ENCODE measurements at places on chromosomes 12 and 14.

DNA sequence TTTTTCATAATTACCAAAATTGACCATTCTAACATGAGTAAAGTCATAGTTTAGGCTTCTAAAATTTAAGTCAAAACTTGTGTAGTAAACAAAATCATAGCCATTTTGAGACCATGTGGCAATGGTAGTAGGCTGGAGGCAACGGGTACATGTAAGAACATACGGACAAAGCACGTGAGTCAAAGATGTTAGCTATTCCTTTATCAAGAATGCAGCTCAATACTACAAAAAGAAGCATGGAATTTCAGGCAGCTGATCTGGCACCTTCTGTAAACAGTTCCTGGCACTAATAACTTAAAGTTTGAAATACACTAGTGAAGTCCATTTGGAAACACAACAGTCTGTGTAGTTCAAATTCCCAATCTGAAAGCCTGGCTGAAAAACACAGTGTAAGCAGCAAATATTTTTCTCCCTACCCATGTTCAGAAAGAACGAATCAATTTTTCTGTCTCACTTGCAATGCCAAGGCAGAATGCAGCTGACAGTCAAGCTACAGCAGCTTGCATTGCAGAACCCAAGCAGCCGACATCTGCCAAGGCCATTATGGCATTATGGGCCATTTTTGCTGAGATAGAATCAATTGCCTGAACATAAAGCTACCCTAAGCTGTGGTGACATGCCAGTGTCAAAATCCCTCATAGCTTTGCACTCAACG lies 29.3 kb downstream of the MYF5 start:
- DNase-seq: no peak

- DNase-seq: peak; percentile 72
These were observed 48.8 kb downstream of the SYNE2 start for GRCh38 chr14:63901434-63902085.

- DNase-seq: no peak
These were observed 28.1 kb upstream of the GPATCH2L start for GRCh38 chr14:76123426-76124225.

GRCh38 chr12:54000116-54001114 lies at the start of gene HOXC9:
TSS of gene HOXC9 (plus strand) at chr12:54000161. CDS start at chr12:54000189, 28 bp downstream.
- no peak for DNase-seq

DNA sequence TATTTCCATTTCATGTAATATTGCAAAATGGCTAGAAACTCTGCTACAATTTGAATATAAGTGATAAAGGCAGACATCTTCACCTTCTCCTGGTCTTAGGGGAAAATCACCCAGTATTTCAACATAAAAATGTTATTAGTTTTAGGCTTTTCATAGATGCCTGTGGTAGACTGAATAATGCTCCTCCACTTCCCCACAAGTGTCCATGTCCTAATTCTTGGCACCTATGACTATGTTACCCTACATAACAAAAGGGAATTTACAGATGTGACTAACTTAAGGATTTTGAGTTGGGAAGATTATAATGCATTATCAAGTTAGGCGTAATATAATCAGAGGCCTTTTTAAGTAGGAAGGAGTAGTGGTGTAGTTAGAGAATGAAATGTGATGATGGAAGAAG lies 196.4 kb downstream of the TMTC3 start:
- DNase-seq: no peak

DNA sequence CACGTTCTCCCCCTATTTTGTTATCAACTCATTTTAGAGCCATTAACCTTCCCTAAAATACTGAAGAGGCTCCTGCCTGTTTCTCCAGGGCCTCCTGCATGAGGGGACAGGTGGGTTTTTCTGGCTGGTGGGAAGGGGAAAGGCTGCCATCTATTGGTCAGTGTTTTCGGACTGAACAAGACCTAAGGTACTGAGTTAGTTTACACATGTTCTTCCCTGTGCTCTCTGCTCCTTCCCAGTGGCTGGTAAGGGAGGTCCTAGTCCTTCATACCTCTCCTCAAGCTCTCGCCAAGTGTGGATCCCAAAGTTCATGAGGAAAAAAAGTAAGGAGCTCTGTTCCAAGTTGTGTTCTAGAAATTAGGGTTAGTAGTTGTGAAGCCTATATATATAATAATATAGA lies 357.5 kb downstream of the FSCB start:
- DNase-seq: no peak

- DNase-seq: no peak
These were observed 53.3 kb upstream of the CDKN3 start for GRCh38 chr14:54343272-54344121.

DNA sequence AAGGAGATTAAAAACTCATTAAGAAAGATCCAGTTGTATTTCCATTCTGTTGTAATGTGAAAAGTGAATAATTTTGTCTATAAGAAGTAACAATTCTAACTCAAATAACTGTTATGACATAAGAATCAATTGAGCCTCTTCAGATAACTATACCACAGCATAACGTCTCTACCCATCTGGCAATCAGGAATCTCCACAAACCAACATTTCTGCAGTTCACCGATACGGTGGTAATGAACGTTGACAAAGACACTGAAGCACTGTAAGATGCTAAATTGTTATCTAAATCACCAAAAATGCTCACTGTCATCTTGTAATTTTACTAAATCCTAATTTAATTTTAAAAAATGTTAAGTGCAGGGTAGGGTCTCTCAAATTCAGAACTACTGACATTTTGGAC lies 130.9 kb upstream of the USP15 start:
- DNase-seq: no peak

DNA sequence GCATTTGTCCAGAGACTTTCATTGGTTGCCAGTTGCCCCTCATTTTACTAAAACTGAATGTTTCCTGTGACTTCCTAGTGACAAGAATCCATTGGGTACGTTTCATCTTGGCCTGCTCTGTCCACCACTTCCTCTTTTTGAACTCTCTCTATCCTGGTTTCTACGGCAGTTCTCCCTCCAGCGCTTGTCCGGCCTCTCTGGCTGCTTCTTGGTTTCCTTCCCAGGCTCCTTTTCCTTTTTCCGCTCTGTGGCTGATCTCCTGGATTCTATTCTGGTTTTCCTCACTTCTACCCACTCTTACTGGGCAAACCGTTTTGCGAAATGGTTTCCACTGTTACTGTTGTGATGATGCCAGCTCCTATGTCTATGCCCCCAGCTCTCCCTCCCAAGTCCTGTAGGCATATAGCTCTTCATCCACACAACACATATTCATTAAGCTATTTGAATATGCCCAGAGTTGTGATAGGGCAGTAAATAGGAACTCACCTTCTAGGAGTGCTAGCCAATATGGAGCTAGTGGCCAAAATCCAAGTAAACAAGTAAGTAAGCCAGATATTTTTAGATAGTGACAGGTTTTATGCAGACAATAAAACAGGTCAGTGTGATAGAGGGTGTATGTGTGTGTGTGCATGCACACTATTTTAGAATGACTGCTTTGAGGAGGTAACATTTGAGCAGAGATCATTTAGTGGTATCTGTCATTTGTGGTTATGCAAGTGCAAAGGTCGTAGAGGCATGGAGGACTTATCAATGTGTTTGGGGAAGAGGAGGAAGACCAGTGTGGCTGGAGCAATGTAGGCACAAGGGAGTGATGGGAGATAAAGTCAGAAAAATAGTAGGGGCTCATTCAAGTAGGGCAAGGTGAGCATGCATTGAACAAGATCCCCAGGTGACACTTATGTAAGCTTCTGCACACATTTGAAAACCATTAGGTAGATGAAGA lies 27.9 kb upstream of the CTDSP2 start:
- peak; percentile 50 for DNase-seq

DNA sequence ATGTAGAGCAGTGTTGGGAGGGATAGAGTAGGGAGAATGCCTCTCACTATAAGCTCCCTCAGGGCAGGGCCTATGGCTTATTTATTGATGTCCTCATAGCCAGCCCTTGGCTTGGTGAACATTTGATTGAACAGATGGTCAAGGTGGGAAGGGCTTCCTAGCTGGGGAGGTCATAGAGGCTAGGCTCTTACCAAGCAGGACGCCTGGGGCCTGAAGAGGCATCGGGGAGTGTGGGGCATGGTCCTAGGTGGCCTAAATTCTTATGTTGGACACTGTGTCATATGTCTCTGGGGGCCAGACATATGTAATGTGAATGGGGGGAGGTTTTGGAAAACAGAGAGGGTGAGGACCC lies 17.9 kb upstream of the KRT86 start:
- DNase-seq: no peak

DNA sequence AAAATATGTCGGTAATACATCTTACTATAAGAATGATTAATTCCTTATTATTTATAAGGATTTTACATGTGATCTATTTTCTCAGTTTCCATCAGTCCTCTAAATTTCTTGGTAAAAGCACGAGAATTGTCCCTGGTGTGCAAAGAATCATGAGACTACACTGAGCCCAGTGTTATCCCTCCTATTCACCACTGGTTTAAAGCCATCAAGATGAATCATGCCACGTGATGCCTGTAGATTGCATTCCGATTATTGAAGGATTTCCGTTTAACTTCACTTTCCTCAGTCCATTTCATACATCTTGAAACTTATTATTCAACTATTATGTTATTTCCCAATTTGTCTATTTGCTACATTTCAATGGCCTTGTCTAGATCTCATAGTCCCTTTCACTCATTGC lies 601.9 kb downstream of the GALC start:
- DNase-seq: no peak

GRCh38 chr12:25755136-25755970 lies 202.3 kb upstream of the LMNTD1 start:
- no peak for DNase-seq

- DNase-seq: peak; percentile 48
These were observed 20.3 kb upstream of the DRAM1 start for GRCh38 chr12:101857043-101857558.

- peak; percentile 13 for DNase-seq
These were observed 27.4 kb upstream of the GUCY2C start for GRCh38 chr12:14723763-14724162.

- no peak for DNase-seq
These were observed 2.7 kb downstream of the IRAK4 start for GRCh38 chr12:43761500-43761899.

DNA sequence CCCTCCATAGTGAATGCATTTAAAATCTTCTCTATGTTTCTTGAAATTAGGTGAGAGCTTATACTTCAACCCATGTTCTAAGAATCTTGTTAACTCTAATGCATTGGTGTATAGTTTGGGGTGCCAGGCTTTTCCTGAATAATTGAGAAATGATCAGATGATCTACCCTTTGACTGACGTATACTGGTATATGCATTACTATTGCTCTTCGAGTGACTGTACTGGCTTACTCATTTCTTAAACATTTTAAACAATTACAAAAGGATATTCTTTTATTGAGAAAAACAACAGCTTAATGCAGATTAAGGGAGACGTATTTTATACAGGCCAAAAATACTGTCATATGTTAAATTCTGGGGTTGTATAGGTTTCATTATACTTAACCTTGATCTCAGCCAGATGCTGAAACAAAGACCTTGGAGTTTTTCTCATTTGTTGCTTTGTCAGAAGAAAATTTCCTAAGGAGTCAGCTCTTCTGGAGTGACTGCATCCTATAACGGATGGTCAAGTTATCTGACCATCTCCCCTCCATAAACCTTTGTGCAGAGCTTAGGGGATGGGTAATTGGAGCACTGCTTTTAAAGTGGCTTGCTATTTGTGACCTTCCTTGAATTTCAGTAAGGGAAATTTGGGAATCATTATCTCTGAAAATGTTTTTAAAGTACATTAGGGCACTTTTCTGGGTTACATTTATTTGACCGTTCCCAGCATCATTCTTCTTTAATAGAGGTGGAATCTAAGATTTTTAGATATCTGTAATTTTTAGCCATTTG lies 507.6 kb downstream of the PCNX1 start:
- DNase-seq: no peak

- DNase-seq: no peak
These were observed 9.1 kb upstream of the KIF21A start for GRCh38 chr12:39451977-39452376.

DNA sequence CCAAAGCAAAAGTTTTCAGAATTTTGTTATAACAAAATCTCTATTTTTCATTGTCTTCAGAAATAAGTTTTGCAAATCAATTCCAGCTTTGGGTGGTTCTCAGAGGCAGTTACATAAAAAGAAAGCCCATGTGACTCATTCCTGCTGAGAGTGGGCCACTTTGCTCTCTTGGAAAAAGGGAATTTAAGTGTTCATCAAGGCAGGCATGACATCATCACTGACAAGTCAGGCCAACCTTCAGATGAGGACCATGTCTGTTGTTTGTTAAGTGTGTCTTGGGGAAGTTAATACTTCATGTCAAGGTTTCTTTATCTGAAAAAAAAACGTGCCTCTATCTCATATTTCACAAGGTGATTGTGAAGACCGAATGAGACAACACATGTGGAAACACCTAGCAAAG lies 519.8 kb upstream of the TMPO start:
- DNase-seq: no peak

GRCh38 chr14:69551511-69551910 lies 23.2 kb downstream of the CCDC177 start:
- no peak for DNase-seq

GRCh38 chr12:1794440-1795090 lies 25.8 kb upstream of the LRTM2 start:
- DNase-seq: no peak

GRCh38 chr14:99983251-99984015 lies 81.8 kb upstream of the EVL start:
- no peak for DNase-seq

DNA sequence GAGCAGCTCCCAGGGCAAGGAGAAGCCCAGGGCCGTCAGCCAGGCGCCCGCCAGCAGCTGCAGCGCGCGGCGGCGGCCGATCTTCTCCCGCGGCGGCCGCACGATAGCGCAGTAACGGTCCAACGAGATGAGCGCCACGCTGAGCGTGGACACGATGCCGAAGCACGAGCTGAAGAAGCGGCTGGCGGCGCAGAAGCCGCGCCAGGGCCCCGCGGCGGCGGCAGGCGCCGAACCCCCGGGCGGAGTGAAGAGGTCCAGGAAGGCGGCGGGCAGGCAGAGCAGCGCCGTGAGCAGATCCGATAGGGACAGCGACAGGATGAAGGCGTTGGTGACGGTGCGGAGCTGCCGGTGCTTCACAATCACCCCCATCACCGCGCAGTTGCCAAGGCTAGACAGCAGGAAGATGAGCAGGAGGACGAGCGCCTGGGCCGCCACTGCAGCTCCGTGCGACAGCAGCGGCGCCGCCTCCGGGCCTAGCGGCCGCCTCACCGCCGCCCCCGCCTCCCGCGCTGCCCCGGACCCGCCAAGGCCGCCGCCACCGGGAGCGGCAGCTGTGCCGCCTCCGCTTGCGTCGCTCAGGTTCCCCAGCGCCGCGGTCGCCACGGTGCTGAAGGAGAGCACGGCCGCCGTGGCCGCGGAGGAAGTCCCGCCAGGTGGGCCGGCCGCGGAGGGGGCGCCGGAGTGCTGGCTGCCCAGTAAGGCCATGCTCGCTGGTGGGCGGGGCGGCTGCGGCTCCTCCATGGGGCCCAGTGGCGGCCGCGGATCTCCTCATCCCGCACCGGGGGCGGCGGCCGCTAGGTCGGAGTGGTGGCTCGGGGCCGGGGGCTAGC lies 479 bp downstream of the GPR135 start:
- no peak for DNase-seq

DNA sequence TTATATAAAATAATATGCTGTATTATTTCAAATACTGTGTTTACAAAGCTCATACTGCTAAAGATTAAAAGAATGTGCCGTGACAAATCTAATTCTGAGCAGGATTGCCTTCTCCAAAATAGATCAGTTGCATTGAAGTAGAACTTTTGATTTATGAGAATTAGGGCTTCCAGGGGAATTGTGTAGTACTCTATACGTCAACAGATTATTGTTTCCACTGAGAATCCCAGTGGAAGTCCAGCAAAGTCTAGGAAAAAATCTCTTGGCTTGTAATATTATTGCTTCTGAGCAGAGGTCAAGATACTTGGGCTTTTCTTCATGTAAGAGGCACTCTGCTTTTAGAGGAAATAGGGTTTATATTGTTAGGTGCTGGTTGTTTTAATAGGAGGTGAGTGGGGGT lies 133.9 kb downstream of the TRHDE start:
- DNase-seq: no peak

- DNase-seq: no peak
These were observed 72.1 kb downstream of the POLR3B start for GRCh38 chr12:106429636-106430035.
